Breast epithelium (tissue), 4 donors: ENCODE measurements at places on chromosomes 5 and 9. TPM values are rescaled to one million over a fixed set of nuclear protein-coding genes. Genes with fewer than 3 reads are reported as not detected.

Gene NKD2
- total RNA-seq = 5.9 TPM

Gene FAM78A
- 1.6 TPM for total RNA-seq

GRCh38 chr5:171667341-171668096 lies 118.1 kb upstream of the SMIM23 start:
- no peaks in the 10 kb centered on the region for H3K36me3 ChIP-seq
- DNase-seq = peak; percentile 66
- H3K4me3 ChIP-seq = peak overlapping the region; percentile 14
- H3K27me3 ChIP-seq = no peaks in the 10 kb centered on the region

DNA sequence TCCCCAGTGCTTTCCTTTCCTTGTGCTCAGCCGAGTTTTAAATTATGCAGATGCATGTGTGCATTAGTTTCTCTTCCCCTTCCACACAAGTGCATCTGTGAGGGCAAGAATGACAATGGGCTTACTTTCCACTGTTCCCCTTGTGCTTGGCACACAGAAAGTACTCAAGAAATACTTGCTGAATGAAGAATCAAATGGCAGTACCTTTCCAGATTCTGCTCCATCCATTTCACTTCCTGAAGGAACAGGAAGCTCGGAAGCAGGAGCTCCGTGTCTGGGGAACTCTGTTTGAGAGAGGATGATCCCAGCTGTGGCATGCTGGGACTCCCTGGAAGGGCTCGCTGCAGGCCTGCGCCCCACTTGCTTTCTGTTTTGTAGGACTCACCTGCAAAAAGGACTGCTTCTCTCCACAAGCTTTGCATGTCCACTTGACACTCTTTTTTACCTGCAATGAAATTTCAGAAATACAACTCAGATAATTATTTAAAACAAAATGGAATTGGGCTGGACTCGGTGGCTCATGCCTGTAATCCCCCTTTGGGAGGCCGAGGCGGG lies 5.5 kb downstream of the MRNIP start:
- no peak overlapping the region for H3K4me3 ChIP-seq
- no peaks in the 10 kb centered on the region for H3K4me1 ChIP-seq
- no peak overlapping the region for H3K27ac ChIP-seq
- no peaks in the 10 kb centered on the region for H3K27me3 ChIP-seq
- no peak for DNase-seq
- H3K36me3 ChIP-seq = peaks cover 7% of the 10 kb centered on the region

DNA sequence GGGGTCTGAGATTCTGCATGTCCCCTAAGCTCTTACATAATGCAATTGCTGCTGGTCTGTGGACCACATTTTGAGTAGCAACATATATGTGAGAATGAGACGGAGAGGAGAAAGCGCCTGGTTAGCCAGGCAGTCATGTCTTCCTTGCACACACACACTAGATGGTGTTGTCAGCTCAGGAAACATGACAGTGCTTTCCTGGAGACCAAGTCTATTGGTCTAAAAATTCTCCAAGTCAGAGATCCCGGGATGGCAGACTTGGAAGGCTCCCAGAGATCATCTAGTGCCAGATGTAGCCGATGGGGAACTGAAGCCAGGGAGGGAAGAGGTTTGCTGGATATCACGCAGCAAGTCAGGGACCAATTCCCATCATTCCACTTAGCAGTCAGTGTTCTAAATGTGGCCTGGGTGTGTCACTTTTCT lies 53.4 kb downstream of the GALNT12 start:
- H3K36me3 ChIP-seq = no peaks in the 10 kb centered on the region
- DNase-seq = no peak
- H3K4me1 ChIP-seq = peaks cover 3% of the 10 kb centered on the region
- H3K27ac ChIP-seq = no peak overlapping the region
- H3K4me3 ChIP-seq = no peak overlapping the region

GRCh38 chr5:73507062-73507461 lies 8.8 kb downstream of the BTF3 start:
- no peaks in the 10 kb centered on the region for H3K27me3 ChIP-seq
- no peak overlapping the region for H3K4me3 ChIP-seq
- H3K27ac ChIP-seq = peak overlapping the region; percentile 71
- no peak for DNase-seq
- no peaks in the 10 kb centered on the region for H3K36me3 ChIP-seq
